Keratinocyte (primary cell): ENCODE measurements at places on chromosomes 4 and X. TPM values are rescaled to one million over a fixed set of nuclear protein-coding genes. Genes with fewer than 3 reads are reported as not detected.

Gene IQCM
- not detected in 3 replicates for polyA plus RNA-seq

Gene MAGEA2B
- polyA plus RNA-seq: not detected in 3 replicates

Gene TEX11
- polyA plus RNA-seq: not detected in 3 replicates

Gene LIAS
- 13.2 to 20.6 TPM (median 17.1 TPM) in 3 replicates for polyA plus RNA-seq

Gene IL21
- polyA plus RNA-seq: not detected in 3 replicates

Gene ERVMER34-1
- 1.9 to 5.0 TPM (median 4.3 TPM) in 3 replicates for polyA plus RNA-seq

Gene HTN3
- not detected in 3 replicates for polyA plus RNA-seq

Gene RHOXF1
- not detected in 3 replicates for polyA plus RNA-seq

DNA sequence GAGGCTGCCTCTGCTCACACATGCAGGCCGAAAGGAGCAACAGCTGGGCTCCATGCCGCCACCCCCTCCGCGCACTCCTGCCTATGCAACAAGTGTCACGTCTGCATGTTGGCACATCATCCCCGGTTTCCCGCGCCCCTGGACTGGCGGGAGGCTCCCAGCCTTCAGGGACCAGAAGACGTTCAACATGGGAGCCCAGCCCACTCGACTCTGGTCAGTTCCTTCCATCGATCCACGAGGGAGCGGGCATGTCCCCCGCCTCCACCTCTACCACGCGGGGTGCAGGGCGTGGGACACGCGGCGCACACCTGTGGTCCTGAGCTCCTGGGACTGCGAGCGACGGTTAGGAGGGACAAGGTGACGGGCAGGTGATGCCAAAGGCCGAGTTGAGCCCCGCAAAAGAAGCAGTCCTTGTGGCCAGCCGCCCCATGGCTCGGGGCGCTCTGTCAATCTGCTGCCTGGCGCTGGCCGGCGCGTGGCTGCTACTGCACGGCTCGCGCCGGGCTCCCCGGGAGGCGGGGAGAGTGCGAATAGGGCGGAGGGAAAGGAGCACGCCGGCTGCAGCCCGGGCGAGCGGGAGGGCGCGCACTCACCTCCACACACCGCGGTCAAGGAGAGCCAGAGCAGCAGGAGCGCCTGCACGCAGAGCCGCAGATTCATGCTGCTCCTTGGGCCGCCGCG is 645 bp downstream of the APLN start:
- DNase-seq: no peak

DNA sequence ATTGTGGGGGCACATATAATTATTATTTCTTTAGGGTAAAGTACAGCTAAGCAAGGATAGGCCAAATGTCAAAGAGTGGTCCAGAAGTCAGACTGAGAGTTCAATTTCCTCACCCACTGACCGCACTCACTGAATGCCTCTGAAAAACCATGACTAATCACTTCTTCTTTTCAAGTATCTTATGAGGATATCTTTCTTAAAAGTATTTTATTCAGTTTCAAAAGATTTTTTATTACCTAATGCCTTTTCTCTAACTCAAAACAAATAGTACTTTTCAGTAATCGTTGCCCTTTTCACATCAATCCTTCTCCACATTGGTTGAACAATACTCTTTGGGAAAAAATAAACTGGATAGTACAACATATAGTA is 61.7 kb upstream of the CAMK2D start:
- DNase-seq: no peak

- no peak for DNase-seq
Measured at GRCh38 chr4:1563241-1563640, 120.9 kb downstream of the FAM53A start.

- no peak for DNase-seq
Measured at GRCh38 chr4:113083346-113083745, 33.9 kb downstream of the ANK2 start.

GRCh38 chr4:89324671-89325070 is 17.1 kb upstream of the GPRIN3 start:
- no peak for DNase-seq

- no peak for DNase-seq
Measured at GRCh38 chrX:136163689-136164088, 16.4 kb downstream of the FHL1 start.

GRCh38 chr4:53128706-53129357 is 237.0 kb downstream of the SCFD2 start:
- no peak for DNase-seq

DNA sequence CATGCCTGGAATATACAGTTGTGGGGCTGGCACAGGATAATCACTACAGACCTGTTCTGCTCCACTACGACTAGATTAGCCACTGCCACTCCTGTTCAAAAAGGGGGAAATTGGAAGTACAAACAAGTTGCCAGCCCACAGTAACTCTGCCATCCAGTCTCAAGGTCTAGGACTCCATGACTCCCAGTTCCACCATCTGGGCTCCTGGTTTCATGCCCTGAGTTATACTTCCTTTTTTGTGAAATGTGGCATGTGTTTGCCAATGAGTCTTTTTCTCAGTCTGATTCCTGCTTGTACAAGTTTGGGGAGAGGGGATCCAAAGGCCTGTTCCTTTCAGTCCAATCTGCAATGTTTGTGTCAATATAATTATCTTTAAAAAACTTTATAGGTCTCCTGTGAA is 1.0 kb upstream of the BLOC1S4 start:
- DNase-seq: no peak

DNA sequence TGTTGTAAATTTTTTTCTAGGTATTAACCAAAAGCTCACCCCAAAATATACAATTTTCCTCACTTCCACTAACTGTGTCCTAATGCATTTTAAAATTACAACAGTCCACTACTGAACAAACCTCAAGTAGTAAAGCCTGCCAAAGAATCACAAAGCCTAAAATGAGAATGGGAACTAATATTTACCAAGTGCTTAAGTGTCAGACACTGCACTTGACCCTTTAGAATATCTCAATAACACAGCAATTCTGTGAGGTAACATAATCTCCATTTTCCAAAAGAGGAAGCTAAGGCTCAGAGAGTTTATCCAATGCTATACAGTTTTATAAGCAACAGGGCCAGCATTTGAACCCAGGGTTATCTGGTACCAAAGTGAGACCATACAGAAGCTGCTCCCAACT is 4.9 kb downstream of the SLC9A7 start:
- DNase-seq: no peak
